ENCODE measurements at places on chromosomes 6 and 20. TPM values are rescaled to one million over a fixed set of nuclear protein-coding genes. Genes with fewer than 3 reads are reported as not detected.

Gene GLP1R
- 0.15 TPM for total RNA-seq

DNA sequence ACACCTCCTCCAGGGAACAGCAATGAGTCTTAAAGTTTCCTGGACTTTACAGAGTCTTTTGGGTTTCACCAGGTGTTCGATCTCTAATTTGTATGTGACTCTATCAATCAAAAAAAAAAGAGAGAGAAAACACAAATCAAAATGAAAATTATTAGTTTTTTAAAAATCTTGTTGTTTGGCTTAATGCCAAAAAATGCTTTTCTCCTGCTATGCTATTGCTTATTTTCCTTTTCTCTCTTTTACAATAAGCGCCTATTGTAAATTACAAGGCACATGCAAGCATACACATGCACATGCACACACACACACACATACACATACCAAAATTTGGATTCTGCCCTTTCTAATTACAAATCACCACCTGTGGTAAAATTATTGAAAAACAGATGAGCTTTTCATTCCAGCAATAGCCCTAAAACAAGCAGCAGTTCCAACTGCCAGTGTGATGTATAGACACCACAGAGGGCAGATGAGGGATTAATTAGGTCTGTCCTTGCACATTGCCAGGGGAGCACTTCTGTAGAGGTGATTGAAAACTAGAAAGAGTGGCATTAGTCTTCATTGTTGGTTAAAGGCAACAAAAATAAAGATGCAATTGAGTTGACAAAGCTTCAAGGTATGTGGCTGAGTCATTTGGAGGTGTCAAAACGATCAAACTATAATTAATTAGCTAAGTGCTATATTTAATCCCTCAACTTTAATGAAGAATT lies 631.7 kb downstream of the TFAP2B start:
- H3K4me1 ChIP-seq = no peaks in the 10 kb centered on the region
- no peak overlapping the region for H3K4me3 ChIP-seq
- no peaks in the 10 kb centered on the region for H3K27me3 ChIP-seq
- DNase-seq = no peak
- H3K27ac ChIP-seq = no peak overlapping the region

GRCh38 chr6:158464483-158464882 lies 95.4 kb upstream of the TMEM181 start:
- H3K4me1 ChIP-seq = no peaks in the 10 kb centered on the region
- H3K36me3 ChIP-seq = no peaks in the 10 kb centered on the region
- no peaks in the 10 kb centered on the region for H3K27me3 ChIP-seq
- H3K27ac ChIP-seq = no peak overlapping the region

GRCh38 chr6:106372838-106373501 lies 12.5 kb downstream of the CRYBG1 start:
- H3K27me3 ChIP-seq = no peaks in the 10 kb centered on the region
- no peaks in the 10 kb centered on the region for H3K36me3 ChIP-seq
- H3K27ac ChIP-seq = no peak overlapping the region
- H3K4me3 ChIP-seq = no peak overlapping the region
- DNase-seq = no peak

GRCh38 chr6:97669191-97670031 lies 386.4 kb upstream of the MMS22L start:
- peak; percentile 8 for DNase-seq
- peaks cover 12% of the 10 kb centered on the region for H3K4me1 ChIP-seq
- H3K27ac ChIP-seq = no peak overlapping the region
- no peaks in the 10 kb centered on the region for H3K36me3 ChIP-seq

Gene PTCRA
- total RNA-seq = not detected

DNA sequence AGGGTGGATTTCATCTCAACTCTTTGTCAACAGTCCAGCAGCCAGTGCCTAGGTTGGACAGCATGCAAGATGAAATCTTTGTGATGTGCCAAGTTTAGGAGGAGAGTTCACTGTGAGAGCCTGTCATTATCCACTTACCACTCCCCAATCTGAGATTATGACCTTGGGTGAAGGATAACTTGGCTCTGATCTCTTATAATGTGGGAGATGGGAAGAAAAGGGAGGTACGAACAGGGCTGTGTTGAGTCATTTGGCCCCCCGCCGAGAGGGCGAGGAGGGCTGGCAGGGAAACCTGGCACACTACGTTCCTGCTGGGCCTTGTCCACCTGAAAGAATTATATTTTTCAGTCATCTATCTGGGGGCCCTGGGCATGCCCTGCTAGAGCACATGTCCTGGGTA lies 35.8 kb downstream of the LAMA4 start:
- peak; percentile 74 for DNase-seq
- no peaks in the 10 kb centered on the region for H3K36me3 ChIP-seq
- no peak overlapping the region for H3K4me3 ChIP-seq
- H3K27me3 ChIP-seq = no peaks in the 10 kb centered on the region
- H3K4me1 ChIP-seq = peaks cover 27% of the 10 kb centered on the region

- H3K36me3 ChIP-seq = no peaks in the 10 kb centered on the region
- no peak overlapping the region for H3K27ac ChIP-seq
- H3K4me1 ChIP-seq = peaks cover 35% of the 10 kb centered on the region
- H3K4me3 ChIP-seq = no peak overlapping the region
Measured at GRCh38 chr6:136720045-136720770, 72.1 kb downstream of the MAP3K5 start.

Gene SYNE1
- total RNA-seq = 411 TPM

DNA sequence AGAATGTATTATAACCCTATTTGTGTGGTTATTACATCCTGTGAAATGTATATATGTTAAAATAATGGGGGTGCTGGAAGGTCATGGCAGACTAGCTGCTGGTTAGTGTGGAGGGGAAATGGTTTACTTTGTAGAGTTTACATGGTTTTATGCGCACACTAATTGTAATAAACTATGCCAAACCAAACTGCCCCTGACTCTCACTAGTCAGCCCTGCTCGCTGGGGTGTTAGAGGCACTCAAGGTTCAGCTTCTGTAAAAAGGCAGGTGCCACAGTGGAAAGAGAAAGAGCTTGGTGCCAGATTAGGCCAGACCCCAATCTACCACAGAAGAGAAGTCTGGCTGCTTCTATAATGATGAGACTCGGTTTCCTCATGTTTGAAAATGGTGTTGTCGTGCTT lies 52.7 kb downstream of the GOPC start:
- no peak overlapping the region for H3K27ac ChIP-seq
- peak; percentile 42 for DNase-seq
- peaks cover 10% of the 10 kb centered on the region for H3K4me1 ChIP-seq
- no peak overlapping the region for H3K4me3 ChIP-seq
- H3K27me3 ChIP-seq = no peaks in the 10 kb centered on the region

DNA sequence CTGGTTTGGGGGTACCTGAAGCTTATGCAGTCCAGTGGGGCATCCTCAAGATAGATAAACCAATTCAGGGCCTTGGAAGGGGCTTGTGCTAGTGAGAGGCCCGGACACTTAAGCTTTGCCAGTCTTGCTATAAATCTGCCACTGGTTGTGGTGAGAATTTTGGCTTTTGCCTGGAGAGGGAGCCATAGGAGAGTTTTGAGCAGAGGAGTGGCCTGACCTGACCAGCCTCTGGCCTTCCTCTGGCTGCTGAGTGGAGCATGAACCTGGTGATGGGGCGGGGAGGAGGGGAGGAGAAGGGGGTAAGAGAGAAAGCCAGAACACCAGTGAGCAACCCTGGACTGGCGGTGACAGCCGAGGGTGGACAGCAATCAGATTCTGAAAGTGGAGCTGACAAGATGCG lies 7.1 kb downstream of the TMEM74B start:
- H3K4me1 ChIP-seq = no peaks in the 10 kb centered on the region
- H3K27ac ChIP-seq = no peak overlapping the region
- no peak overlapping the region for H3K4me3 ChIP-seq
- no peak for DNase-seq
- no peaks in the 10 kb centered on the region for H3K27me3 ChIP-seq

Gene RHAG
- total RNA-seq = not detected

- H3K36me3 ChIP-seq = no peaks in the 10 kb centered on the region
- no peak overlapping the region for H3K27ac ChIP-seq
- H3K27me3 ChIP-seq = no peaks in the 10 kb centered on the region
- H3K4me1 ChIP-seq = no peaks in the 10 kb centered on the region
Measured at GRCh38 chr6:32298632-32299336, 72.9 kb downstream of the TSBP1 start.

Gene PLA2G7
- total RNA-seq = 10.0 TPM

DNA sequence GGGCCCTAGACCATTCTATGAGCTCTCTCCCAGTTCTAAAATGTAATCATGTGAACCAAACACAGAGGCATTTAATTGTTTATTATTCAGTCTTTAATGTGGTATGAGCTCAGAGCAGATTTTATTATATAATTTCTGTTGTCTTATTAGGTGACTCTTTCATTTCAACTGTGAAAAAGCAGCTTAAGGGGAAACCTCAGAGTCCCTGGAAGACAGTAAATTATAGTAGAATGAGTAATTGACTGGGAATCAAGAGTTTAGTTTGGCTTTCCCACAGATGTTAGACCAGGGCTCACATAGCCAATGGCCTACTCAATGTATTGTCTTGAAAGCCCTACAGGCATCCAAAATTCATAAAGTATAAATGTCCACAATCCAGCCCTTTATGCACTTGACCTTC lies 390.4 kb upstream of the SLC35B3 start:
- H3K27ac ChIP-seq = no peak overlapping the region
- H3K4me3 ChIP-seq = no peak overlapping the region
- no peaks in the 10 kb centered on the region for H3K27me3 ChIP-seq
- H3K4me1 ChIP-seq = no peaks in the 10 kb centered on the region

Measured in thyroid gland (tissue), 4 donors.